Mesenteric fat pad (tissue), 1 donor: ENCODE measurements at places on chromosomes 6 and 20. TPM values are rescaled to one million over a fixed set of nuclear protein-coding genes. Genes with fewer than 3 reads are reported as not detected.

GRCh38 chr6:134247231-134247833, 70.6 kb downstream of the SGK1 start:
- no peak for DNase-seq

- DNase-seq, result no peak
Observed at GRCh38 chr6:113313841-113314240, 543.3 kb upstream of the MARCKS start.

GRCh38 chr6:43075670-43076463, at the start of gene PTK7:
TSS of gene PTK7 (plus strand) at chr6:43076314. CDS start at chr6:43076489, 175 bp downstream.
- no peak for DNase-seq

- no peak for DNase-seq
Observed at GRCh38 chr6:12233693-12234571, 56.2 kb upstream of the EDN1 start.

- DNase-seq, result no peak
Observed at GRCh38 chr20:11976966-11977365, 59.3 kb downstream of the BTBD3 start.

- DNase-seq, result no peak
Observed at GRCh38 chr6:18654821-18655220, 267.7 kb downstream of the RNF144B start.

DNA sequence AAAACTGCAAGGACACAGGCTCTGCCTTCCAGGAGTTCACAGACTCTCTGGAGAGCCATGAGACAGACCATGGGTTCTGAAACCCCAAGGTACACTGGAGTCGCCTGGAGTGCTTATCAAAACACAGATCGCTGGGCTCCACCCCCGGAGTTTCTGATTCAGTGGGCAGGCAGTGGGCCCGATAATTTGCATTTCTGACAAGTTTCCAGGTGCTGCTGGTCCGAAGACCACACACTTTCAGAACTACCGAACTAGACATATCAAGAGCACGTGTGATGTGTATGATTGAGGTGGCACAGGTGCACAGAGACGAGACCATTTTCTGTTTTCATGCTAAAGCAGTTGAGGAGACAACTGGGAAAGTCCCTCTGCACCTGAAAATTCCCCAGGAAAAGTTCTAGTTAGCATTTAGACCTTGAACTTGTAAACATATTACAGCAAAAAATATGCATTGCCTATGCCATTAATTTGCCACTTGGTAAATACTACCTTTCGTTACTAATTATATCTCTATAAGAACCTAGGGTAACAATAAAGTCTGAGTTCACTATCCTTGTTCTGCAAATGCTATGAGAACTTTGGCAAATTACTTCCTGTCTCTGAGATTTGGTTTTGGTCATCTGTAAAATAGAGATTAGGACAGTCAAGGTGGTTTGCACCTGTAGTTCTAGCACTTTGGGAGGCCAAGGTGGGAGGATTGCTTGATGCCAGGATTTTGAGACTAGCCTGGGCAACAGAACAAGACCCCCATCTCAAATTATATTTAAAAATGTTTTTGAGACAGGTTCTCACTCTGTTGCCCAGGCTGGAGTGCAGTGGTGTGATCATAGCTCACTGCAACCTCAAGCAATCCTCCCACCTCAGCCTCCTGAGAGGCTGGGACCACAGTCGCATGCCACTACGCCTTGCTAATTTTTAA, 14.3 kb upstream of the PIM1 start:
- DNase-seq, result no peak

GRCh38 chr6:54730767-54731630, 115.6 kb upstream of the FAM83B start:
- no peak for DNase-seq

GRCh38 chr6:82646231-82646615, 282.6 kb downstream of the TPBG start:
- DNase-seq, result no peak

DNA sequence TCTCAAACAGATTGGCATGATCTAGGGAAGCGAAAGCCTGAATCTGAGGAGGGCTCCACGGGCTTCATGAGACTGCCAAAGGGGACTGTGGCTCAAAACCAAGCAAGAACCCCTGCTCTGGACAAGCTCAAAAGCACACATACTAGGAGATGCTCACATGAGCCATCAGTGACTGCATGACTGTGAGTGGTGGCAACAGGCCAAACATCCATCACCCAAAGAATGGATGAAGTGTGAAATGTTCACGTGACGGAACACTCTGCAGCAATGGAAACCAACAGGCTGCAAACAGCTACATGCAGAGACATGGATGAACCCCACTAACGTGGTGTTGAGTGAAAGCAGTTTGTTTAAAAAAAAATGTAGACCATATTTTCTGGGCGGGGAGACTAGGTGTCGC, 136.3 kb downstream of the PREX1 start:
- DNase-seq, result no peak

GRCh38 chr20:49811825-49812506, 662 bp upstream of the SLC9A8 start:
- no peak for DNase-seq

DNA sequence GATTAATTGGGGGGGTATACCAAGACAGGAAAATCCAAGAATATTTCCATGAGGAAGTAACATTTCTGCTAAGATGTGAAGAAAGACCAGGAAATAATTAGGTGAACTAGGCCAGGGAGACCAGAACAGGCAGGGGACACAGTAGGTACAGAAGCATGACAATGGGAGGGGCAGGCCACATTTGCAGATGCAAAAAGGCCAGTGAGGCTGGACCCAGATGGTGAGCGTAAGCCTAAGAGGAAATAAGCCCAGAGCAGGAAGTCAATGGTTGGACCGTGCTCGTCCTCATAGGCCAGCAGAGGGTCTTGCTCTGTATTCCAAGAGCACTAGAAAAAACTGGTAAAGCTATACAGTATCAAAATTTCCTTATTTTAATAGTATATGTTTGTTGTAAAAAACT, 9.4 kb downstream of the CEP162 start:
- no peak for DNase-seq

GRCh38 chr6:170129691-170130171, 161.1 kb downstream of the DLL1 start:
- peak; percentile 84 for DNase-seq

GRCh38 chr6:53481323-53481722, 63.6 kb downstream of the GCLC start:
- DNase-seq, result no peak

DNA sequence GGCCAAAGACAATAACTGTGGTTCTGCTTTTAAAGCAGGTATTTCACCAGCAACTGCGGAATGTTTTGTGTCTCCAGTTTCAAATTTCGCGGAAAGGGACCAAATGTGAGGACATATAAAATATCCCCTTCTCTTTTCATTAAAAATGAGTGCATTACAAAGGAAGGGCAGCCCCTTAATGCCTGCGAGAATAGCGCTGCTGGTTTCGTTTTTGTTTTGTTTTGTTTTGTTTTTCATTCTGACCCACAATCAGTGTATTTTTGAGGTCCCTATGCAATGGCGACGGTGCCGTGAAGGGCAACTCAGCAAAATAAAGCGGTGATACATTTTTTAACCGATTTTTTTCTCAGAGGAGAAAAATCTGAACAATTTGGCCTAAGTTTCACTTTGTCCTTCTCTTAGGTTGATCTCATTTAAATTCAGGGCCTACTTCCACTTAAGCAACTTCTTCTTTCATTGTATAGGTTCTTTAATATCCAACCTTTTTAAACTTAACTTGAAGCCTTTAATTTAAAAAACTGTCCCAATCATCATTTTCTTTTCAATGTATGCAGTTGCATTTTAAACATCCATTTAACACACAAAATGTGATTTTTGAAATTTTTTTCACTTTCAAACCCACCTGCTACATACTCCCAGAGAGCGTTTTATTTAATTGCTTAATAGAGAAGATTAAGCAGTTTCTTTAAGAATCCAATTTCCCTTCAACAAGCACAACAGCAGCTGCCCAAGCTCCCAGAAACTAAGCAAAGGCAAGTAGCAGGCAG, 2.9 kb upstream of the HIVEP2 start:
- DNase-seq, result no peak

DNA sequence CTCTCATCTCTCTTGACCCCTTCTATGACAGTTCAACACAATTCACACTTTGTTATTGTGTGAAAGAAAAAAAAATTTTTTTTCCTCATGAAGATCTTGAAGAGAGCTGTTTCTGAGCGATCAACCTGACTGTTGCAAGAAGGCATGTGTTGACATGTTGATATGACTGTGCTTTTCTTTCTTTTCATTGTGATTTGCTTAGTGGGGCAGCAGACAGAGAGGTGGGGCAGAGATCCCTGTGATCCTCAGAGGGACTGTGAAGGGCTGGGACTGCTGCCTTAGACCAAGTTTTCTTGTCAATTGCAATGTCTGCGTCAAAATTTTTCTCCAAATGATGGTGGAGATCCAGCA, 70.8 kb upstream of the IYD start:
- no peak for DNase-seq

DNA sequence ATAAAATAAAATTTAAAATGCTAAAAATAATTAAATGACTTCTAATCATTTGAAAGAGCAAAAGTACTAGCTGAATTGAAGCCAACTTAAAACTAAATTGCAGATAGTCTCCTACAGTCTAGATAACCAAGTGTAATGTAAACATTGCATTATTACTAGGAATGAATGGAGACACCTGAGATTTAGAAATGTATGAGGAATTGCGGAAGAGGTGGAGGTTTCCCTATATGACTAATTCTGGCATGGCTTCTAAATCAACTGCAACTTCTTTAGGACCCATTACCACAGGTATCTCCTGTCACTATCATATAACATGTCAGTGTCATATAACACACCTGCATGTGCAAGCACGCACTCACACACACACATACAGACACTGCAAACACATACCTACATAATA, 13.2 kb upstream of the GPR6 start:
- DNase-seq, result no peak

GRCh38 chr6:75300531-75300855, 15.9 kb upstream of the TMEM30A start:
- DNase-seq, result no peak

GRCh38 chr20:8431538-8432434, 299.7 kb downstream of the PLCB1 start:
- no peak for DNase-seq

DNA sequence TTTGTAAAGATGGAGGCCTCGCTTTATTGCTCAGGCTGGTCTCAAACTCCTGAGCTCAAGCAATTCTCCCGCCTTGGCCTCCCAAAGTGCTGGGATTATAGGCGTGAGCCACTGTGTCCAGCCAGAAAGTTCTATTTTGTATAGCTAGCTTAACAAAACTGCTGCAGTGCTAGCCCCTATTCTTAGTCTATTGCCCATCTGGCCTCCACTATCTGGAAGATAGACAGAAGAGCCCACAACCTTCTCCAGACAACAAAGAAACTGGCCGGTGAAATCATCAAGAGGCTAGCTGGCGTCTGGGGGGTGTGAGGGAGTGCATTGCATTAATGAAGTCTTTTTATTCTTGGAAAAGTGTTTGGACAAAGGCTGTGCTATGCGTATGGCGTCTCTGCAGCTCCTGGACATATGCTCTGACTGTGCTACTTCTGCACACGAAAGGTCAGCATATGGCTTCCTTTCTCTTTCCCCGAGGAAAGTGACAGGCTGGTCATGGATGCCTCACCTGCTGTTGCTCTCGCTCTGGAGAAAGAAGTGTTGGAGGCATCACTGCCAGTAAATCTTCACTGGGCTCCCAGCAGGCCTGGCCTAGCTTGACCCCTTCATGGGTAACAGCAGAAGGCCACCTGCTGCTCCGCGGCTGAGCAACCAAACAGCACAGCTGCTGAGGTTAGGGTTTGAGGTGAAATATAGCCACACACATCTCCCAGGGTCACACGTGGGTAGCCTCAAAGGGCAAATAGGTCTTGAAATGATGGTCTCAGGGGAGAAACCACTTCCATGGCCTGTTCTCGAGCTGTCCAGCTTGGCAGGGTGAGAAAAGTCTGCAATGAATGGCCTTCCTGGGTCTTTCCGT, 95.1 kb upstream of the IYD start:
- no peak for DNase-seq

The TUBB2B gene
- total RNA-seq, result 12.2 TPM

The SPDEF gene
- total RNA-seq, result 0.16 TPM

The KAT14 gene
- total RNA-seq, result 9.4 TPM

The DDO gene
- 3.2 TPM for total RNA-seq

The SMOC2 gene
- total RNA-seq, result 46.3 TPM
